ENCODE measurements at places on chromosomes 1 and 21.

GRCh38 chr1:216071262-216071661 lies 352.0 kb downstream of the USH2A start:
- no peak for DNase-seq

- no peak for DNase-seq
Observed at GRCh38 chr1:66693856-66694255, 58.4 kb upstream of the DYNLT5 start.

GRCh38 chr1:182392050-182393028 lies 749 bp upstream of the GLUL start:
- no peak for DNase-seq

- DNase-seq, result peak; percentile 26
Observed at GRCh38 chr1:205396967-205397616, 24.8 kb downstream of the LEMD1 start.

- DNase-seq, result no peak
Observed at GRCh38 chr1:55172272-55172671, 42.9 kb downstream of the USP24 start.

- DNase-seq, result no peak
Observed at GRCh38 chr1:157566484-157567300, 14.4 kb upstream of the FCRL5 start.

GRCh38 chr1:23533246-23534023 lies 2.4 kb upstream of the E2F2 start:
- DNase-seq, result no peak

- DNase-seq, result no peak
Observed at GRCh38 chr1:46364612-46365011, 24.0 kb downstream of the NSUN4 start.

- no peak for DNase-seq
Observed at GRCh38 chr1:83112248-83112885, 886.6 kb downstream of the TTLL7 start.

DNA sequence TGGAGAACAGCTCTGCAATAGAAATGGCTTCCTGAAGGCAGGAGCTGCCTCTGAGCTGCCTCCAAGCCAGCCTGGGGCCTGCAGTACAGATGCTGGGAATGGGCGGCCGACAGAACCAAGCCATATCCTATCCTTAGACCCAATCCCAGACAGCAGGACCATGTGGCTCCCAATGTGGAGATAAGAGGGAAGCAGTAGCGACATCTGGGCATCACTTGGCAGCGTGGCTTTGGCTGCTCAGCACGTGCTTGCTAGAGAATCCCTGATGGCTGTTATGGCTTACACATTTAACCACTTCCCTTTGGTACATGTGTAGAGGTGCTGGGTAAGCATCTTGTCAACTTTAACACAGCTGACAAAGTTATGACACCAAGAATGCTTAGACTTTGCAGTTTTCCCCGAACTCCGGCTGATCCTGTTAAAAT lies 87.7 kb downstream of the MAN1C1 start:
- DNase-seq, result no peak

DNA sequence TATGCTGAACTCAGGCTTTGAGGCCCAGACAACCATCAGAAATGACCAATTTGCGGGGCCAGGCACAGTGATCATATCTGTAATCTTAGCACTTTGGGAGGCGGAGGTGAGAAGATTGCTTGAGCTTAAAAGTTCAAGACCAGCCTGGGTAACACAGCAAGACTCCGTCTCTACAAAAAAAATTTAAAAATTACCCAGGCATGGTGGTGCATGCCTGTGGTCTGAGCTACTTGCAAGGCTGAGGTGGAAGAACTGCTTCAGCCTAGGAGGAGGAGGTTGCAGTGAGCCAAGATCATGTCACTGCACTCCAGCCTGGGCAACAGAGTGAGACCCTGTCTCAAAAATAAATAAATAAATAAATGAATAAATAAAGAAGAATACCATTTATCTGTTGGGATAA lies 156.5 kb downstream of the EIF4G3 start:
- no peak for DNase-seq

GRCh38 chr1:153533689-153534201 lies 2.0 kb downstream of the S100A6 start:
- DNase-seq, result no peak

GRCh38 chr1:39671793-39672550 lies at the start of gene NT5C1A:
NT5C1A (minus strand) TSS chr1:39672107; CDS start chr1:39672038, 69 bp downstream.
- DNase-seq, result peak; percentile 40

- DNase-seq, result no peak
Observed at GRCh38 chr1:46687921-46688509, 16.4 kb downstream of the TEX38 start.

DNA sequence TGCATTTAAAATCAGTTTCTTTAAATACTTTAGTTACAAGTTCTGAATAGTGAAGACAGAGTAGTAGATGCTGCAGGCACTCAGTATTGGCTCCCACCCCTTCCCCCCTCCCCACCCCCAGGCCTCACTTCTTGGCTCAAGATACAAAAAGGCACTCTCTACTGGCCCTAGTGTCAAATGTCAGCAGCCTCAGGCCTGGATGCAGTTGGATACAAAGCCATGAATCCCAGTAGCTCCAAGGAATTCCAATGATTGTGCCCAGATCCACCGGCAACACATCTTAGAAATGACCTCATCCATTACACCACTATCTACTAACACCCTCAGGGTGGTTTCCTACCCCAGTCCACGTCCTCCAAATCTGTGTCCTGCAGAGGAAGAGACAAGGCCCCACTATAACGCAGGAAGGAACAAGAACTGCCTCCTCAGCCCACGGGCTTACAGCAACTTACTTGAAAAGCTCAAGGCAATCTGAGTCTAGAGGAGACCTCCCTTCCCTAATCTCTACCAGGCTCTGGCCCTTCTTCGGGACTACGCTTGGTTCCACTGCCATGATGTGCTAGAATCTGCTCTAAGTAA lies 17.6 kb downstream of the ACADM start:
- DNase-seq, result no peak

GRCh38 chr21:43195121-43196021 lies 26.6 kb downstream of the CRYAA start:
- peak; percentile 7 for DNase-seq

DNA sequence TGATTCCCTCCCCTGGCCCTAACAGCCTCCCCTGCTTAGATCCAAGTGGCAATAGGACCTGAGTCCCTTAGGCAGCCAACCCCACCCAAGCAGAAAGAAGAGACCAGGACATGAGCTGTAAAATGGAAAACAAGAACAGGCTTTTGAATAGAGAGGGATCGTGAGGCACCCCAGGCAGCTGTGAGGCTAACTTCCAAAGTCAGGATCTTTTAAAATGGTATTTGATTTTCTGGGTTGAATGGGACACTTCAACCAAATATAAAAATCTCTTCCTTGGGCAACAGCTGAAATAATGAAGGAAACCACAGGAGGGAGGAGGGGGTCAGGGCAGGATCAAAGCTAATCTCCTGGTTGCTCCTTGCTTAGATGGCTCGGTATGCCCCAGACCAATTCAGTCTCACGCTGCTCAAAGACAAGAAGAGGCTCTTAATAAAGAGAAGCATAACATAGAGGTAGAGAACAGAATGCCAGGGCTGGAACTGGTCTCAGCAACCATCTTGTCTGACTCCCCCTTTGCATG lies 28.6 kb upstream of the AVPR1B start:
- DNase-seq, result no peak

GRCh38 chr1:80633947-80634706 lies 1166.6 kb upstream of the ADGRL2 start:
- no peak for DNase-seq

DNA sequence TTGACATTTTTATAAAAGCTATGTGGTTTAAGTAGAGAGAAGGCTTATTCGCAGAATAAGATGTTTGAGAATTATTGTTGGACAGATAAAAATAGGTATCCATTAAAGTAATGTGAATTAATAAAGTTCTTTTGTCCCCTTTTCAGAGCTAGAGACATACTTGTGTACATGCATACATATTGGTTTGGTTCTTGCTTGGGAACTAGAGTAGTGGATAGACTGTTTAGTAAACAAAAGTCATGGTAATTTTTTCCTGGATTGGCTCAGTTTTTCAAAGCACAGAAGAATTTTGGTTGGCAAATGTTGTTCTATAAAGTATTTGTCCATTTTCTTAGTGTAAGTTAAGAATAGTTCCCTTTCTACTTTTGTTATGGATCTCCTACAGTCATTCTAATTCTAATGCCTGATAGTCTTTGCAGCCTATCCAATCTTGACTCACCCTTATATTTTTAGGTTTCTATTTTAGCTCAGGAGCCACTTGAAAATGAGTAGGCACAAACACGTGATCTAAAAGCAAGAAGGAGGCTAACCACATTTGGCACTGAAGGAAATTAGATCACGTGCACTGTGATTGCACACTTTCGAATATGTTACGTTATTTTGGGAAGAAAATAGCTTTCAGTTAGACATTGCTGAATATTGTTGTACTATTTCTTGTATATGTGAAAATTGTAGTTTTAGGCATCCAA lies 47.0 kb downstream of the RABGAP1L start:
- no peak for DNase-seq

- DNase-seq, result no peak
Observed at GRCh38 chr1:185864889-185865517, 130.8 kb downstream of the HMCN1 start.

GRCh38 chr1:56284928-56285327 lies 294.4 kb downstream of the PLPP3 start:
- no peak for DNase-seq

GRCh38 chr1:113096493-113096892 lies 23.5 kb downstream of the LRIG2 start:
- no peak for DNase-seq

DNA sequence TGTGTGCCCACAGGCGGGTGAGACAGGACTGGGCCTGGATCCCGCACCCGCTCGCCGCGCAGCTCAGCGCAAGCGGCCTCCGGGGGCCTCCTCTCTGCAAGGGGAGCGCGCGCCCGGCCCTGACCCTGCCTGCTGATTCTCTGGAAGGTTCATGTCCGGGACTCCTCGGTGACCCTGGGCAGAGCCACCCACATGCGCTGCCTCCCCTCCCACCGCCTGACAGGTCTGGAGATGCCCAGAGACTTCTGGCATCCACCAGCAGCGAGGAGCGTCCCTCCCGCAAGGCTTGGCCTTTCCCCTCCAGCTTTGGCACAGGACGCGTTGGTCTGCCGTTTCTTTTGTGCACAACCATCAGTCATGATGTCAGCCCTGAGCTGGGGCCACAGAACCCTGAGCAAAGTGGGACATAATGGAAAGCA lies 42.0 kb upstream of the COL6A2 start:
- DNase-seq, result no peak

- no peak for DNase-seq
Observed at GRCh38 chr1:17197696-17198095, 7.2 kb upstream of the PADI1 start.

DNA sequence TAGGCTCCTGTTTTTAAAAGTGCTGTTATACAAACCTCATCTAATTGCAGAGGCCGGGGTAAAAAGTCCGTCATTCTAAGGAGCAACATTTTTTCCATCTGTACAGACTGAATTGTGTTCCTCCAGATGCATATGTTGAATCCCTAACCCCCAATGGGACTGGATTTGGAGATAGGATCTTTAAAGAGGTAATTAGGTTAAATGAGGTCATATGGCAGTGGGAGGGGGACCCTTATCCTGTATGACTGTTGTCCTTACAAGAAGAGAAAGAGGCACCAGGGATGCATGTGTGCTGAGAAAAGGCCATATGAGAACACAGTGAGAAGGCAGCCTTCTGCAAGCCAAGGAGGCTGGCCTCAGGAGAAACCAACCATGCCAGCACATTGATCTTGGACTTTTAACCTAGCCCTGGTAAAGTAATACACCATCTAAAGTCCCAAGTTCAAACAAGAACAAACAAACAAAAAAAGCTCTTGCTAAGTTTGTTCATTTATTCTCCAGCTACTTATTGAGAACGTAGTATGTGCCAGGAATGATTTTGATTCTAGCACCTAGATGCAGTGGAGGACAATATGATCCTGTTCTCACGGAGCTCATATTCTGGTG lies 352.4 kb downstream of the NTNG1 start:
- no peak for DNase-seq

GRCh38 chr1:27536767-27537166 lies 46.8 kb upstream of the WASF2 start:
- no peak for DNase-seq

DNA sequence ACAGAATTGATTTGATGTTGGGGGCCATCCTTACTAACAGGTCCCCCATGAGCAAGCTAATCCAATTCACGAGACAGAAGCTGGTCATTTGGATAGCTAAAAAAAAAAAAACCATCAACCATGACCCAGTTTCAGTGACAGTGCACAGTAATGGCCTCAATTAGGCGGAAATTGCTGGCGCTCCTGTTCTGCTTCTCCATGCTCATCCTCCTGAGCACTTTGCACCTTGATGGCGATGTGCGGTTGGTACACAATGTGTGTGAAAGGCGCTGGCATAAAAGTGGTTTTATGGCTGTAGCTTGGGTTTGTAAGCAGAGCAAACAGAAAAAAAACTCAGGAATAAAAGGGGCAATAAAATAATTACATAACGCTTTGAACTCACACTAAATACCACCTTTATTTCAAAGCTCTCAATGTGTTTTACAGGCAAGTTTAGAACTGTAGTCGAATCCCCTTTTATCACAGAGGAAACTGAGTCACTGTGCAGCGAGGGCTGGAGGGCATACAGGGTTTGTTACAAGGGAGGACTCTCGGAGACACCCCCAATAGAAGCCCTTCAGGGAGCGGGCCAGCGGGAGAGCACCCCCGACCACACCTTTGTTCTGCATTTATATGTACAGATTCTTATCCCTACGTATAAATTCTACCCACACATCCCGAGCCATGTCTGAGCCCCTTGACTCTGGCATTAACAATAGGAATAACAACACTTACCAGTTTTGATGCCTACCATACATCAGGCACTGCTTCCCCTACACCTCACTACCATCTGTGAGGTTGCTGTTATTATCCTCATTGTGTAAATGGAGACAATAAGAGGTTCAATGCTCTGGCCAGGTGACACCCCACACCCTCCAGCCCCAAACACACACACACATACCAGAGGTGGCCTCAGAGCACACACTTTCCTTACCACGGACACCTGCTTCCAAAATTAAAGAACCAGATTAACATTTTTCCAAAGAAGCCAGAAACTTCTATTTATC lies 213.5 kb upstream of the IRF2BP2 start:
- DNase-seq, result no peak

- DNase-seq, result no peak
Observed at GRCh38 chr21:33546086-33546485, 3.2 kb downstream of the SON start.

GRCh38 chr1:118989878-118990378 lies 1.8 kb upstream of the TBX15 start:
- no peak for DNase-seq

DNA sequence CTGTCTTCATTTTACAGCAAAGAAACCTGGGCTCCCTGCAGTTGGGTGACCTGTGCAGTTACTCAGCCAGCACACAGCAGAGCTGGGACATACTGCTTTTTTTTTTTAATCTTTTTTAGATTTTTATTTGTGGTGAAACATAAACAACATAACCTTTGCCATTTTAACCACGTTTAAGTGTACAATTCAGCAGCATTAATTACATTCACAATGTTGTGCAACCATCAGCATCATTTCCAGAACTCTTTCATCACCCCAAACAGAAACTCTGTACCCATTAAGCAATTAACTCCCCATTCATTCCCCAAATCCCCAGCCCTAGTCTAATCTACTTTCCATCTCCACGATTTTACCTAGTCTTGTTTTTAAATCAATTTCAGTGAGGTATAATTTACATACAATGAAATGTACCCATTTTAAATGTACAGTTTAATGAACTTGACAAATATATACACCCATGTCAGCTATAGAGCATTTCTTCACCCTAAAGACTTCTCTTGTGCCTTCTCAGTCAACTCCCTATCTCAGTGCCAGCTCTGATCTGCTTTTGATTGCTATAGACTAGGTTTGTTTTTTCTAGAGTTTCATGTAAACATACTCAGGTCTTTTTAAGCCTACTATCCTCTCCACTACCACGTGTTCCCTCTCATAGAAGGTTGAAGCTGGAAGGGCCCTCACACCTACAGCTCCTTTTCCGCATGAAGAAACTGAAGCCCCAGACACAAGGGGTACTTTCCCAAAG lies 37.8 kb upstream of the C8B start:
- no peak for DNase-seq
